ENCODE measurements at places on chromosomes 16 and 17.

DNA sequence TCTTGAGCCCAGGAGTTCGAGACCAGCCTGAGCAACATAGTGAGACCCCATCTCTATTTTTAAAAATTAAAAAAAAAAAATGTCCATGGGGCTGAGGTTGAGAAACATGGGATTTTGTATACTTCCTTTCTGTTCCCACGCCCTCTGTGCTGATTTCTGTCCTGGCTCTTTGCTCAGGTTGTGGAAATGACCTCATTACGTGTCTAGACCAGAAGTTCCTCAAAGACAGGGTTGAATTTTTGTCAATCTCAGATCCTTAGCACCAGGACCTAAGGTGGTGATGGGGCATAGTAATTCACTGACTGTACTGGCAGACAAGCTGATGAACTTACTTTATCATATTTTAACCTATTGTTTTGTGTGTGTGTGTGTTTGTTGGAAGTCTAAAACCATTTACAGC, 11.2 kb upstream of the HNF1B start:
- DNase-seq, result no peak

DNA sequence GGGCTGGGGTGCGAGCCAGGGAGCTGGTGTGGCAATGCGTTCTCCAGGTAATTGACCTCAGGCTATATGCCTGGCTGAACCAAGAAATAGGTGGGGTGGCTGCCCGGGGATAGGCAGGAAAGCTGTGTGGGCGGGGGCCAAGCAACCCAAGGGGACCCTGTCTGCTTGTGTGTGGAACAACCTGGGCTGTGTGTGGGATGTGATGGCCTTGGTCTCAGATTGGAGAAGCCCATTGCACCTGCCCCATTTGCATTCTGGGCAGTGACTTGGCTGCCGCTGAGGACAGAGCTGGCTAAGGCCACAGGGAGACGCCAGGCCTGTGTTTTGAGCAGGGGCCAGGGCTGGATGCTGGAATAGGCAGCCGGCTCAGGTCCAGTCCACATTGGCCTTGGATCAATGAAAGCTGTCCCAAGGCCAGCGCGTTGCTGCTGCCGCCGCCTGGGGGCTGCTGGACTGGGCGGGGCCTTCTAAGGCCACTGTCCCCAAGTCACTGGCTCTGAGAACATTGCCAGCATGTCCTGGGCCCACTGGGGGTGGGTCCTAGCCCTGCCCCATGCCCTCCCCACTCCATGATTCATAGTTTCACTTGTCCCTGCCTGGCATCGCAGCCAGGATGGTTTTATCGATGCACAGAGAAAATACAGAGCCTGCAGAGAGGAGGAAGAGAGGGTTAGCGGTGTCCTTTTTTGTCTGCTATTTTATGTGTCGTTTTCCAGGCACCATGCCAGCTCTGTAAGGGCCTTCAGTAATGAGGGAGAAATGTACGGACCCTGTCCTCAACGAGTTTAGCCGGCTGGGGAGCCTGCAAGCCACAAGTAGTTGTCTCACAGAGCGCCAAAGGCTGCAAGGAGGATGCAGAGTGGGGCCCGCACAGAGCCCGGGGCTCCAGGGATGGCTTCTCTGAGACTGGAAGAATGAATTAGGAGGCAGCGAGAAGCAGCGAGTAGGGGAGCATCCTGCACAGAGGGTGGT, 43.9 kb downstream of the NKD1 start:
- no peak for DNase-seq

DNA sequence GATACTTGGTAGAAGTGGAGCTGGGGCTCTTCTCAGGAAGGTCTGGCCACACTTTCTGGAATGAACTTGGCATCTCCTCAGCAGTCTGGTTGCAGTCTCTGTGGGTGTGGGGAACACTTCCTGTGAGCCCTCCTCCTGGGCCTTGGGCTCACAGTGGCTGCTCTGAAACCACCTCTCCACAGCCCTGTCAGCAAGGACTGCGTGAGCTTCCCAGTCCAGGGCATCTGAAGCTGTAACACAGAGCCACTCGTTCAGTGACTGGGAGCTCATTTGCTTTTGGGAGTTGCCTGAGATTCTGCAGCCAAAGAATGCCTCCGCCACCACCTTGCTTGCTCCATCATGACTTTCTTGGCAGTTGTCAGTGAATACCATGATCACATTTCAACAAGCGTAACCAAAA, 60.0 kb downstream of the CLEC16A start:
- DNase-seq, result no peak

DNA sequence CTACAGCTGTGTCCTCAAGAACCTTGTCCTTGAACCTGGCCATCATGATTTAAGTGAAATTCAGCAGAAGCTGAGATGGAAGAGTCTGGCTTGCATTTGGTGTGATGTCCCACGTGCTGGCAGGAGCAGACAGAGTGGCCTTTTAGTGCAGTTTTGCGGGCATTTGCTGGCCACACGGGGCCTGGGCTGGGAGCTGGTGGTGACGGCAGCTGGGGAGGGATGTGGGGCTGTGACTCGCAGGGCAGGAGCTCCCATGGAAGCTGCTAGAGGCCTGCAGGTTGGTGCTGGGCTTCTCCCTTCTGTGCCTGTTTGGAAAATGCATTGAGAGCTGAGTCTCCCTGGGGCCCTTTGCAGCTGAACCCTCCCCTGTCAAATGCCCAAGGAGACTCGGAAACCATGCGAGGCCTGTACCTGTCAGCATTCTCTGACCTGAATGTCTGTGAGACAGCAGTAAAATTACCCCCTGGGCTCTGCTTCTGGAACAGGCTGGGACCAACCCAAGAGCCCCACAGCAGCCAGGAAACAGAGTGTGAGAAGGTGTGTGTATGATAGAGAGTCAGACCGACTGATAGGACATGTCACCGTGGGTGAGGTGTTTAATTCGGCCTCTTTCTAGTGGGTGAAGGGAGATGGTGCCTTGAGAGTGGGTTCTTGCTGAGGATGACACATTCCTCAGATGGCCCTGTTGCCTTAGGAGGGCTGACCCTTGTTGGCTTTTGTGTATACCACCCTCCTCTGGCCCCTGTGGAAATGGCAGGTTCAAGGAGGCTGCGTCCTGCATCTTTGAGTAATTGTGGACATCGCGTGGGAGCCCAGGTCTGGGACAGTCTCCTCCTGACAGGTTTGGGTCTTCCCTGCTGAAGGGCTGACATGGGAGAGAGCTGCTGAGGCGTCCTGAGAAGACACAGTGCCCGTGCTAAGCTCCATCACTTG, 145.5 kb downstream of the MSI2 start:
- peak; percentile 68 for DNase-seq

DNA sequence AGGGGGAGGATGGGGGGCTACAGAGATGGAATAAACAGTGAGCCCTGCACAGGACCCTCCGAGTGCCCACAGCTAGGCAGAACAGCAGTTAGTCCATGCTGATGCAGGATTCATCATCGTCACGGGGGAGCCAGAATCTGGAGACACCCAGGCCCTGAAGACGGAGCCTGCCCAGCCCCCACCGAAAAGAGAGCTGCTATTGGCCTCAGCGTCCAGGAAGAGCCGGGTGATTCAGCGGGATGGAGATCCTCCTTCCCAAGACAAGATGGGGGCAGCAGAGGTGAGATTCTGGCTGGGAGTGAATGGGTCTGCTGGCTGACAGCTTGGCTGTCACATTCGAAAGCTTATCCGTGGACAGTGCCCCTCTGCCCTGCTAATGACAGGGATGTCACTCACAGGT, 133.6 kb upstream of the CRHR1 start:
- DNase-seq, result no peak
